ENCODE measurements at places on chromosomes 5 and 9.
A peak's percentile ranks its signal among the peaks of the same experiment; 100 is the strongest.

- DNase-seq = no peak
Observed at GRCh38 chr9:115879451-115879850, 274.1 kb upstream of the PAPPA start.

DNA sequence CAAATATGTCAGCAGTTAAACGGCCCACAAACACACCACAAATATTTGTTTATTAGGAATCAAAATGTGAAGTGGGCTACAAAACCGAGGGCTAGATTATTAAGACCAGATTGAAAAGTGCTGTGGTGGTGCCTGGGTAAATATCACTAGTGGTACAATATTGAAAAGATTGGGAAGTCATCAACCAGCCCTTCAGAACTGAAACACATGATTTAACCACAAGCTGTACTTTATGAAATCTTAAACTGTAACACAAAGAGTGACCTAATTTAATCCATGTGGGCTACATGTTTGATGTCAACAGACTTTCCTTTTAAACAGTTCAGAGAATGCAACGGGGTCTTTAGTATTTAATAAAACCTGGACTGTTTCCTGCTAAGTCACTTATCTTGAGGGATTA, 182.3 kb downstream of the SPATA31D1 start:
- DNase-seq = no peak

DNA sequence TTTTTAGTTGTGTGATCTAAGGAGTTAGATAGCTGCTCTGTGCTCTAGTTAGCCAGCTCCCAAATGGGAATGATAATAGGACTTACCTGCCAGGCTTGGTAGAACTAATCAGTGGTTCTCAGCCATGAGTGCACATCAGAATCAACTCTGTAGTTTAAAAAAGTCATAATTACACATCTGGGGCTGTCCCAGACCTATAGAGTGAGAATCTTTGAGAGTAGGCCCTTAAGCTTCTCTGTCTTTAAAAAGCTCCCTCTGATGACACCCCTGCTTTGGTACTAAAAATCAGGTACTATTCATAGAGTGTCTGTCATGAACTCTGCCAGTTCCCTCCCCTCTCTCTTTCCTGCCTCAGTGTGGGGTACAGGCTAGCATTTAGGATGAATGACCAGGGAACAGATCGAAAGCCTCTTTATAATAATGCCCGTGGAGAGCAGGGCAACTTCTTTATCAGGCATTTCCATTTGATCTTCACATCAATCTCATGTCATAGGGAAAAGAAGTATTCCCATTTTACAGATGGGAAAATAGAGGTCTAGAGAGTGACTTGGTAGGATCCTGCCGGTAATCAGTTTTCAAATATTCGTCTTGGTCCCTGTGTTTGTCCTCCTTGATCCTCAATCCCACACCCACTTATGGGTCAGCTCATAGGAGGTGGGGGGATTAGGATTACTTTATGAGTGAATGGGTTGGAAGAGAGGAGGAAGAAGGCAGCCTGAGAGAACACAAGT, 15.3 kb downstream of the PPARGC1B start:
- no peak for DNase-seq

- no peak for DNase-seq
Observed at GRCh38 chr5:9533562-9534364, 12.1 kb downstream of the SEMA5A start.

DNA sequence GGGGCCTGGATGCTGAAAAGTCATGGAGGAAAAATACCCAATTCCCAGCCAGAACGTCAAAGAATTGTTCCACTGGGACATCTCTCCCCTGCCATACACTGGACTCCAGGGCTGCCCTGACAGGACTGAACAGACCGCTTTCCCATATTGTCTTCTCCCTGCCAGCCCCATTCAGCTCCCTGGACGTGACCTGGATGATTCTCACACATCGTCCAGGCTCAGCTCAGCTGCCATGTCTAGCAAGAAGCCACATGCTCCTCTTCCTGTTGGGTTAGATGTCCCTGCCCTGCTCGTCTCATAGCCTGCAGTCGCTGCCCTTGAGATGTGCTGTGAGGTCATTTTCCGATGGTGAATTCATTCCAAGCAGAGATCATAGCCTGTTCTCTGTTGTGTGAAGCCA, 37.4 kb downstream of the FOXI1 start:
- DNase-seq = peak; percentile 33

- DNase-seq = no peak
Observed at GRCh38 chr5:175825893-175826292, 45.5 kb upstream of the CPLX2 start.

- peak; percentile 96 for DNase-seq
Observed at GRCh38 chr9:33452828-33453271, 5.5 kb upstream of the AQP3 start.

Measured in endodermal cell (in vitro differentiated cells).